M059J (cell line): ENCODE measurements at places on chromosomes 7 and 10.

GRCh38 chr10:69661414-69662172 is 31.5 kb downstream of the FAM241B start:
- DNase-seq = no peak

GRCh38 chr10:5584895-5585516 is 60.2 kb downstream of the CALML3 start:
- DNase-seq = peak; percentile 98

DNA sequence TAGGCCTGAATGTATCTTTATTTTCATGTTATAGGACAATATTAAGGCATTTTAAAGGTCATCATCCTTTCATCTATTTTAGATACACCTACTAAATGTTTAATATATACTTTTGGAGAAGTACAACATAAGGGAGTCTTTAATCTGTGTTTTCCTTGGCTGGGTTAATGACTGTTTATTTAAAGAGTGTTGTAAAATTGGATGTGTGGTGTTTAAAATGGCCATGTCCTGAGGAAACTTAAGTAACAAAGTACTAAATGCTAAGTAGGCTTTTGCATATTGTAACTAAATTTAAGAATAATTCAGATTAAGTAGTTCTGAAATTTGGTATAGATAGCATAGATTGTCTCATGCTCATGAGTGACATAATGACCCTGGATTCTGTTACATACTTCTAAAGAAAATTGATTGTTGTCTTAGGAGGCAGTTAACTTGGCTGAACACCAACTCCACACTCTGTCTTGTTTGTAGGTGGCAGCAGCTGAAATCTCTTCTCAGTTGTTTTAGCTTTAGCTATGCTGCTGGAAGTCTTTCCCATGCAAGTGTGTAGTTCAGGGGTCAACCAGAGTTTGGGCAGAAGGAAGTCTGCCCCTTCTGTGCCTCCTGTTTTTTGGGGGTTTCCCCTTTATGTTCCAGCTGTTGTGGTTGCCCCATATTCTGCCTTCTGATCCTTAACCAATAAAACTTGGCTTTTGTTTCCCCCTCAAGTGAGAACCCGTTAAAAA is 29.2 kb downstream of the DLD start:
- peak; percentile 30 for DNase-seq

GRCh38 chr10:132499367-132499685 is 38.3 kb upstream of the INPP5A start:
- DNase-seq = no peak

DNA sequence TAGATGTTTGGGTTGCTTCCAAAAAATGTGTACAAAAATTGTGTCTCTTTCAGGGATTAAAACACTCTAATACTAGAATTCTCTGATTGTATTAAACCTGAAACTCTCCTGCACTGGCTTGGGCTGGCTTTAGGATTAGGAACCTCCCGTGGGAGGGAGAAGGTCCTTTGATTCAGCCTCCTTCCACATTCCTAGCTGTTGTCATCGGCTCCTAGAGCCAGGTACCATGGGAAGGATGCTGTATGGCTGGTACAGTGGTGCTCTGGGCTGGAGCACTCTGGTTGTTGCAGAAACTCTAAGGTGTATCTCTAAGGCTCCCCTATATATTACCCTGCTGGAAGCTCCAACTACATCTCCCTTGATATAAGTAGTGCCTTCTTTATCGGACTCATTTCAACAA is 245.2 kb upstream of the FOXK1 start:
- DNase-seq = no peak
